ENCODE measurements at places on chromosomes 6 and 20.

GRCh38 chr6:43990627-43991619, 136.3 kb downstream of the MRPL14 start:
- DNase-seq = peak; percentile 94

DNA sequence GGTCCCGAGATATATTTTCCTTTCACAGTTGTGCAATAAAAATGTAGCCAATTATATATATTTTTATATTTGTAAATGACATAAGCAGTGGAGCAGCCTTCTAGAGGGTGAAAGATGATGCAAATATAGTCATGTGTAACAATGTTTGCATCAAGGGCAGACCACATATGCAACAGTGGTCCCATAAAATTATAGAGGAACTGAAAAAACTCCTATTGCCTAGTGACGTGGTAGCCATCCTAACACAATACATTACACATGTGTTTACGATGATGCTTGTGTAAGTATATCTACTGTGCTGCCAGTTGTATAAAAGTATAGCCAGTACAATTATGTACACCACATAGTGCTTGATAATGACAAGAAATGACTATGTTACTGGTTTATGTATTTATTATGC, 162.8 kb downstream of the ZFAND3 start:
- DNase-seq = no peak

GRCh38 chr20:22525069-22525820, 59.1 kb downstream of the FOXA2 start:
- no peak for DNase-seq

- DNase-seq = peak; percentile 59
Measured at GRCh38 chr6:72616406-72617015, 5.4 kb upstream of the KCNQ5 start.

DNA sequence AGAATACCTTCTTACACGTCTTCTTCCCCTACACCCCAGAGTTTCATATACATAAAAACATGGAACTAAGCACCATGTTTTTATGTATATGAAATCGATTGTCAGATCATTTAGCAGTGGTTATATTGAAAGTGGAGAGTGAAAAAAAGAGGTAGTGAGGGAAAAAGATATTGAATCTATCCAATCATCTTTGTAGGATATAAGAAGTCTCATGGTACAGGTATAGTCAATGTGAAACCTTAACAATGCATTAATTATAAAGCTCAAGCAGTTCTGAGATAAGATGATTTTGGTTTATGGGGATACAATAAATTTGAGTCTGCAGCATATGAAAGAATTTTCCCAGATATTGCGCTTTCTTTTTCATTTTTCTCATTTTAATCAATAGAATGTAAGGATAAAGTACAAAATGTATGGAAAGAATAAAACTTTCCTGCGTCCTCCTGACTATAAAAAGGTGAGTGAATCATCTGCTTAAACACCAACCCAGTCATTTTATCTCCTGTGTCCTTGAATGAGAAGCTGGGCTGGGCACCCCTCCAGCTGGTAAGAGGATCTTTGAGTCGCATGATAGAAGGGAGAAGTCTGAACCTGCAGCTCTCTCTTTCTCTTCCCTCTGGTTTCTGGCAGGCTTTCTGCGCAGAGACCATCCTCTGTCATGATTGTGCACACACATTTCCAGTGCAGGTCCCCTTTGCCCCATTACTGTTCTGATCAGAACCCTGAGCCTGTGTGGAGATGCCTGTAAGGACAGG, 28.1 kb upstream of the AKIRIN2 start:
- DNase-seq = peak; percentile 10

Measured in fibroblast of mammary gland (primary cell).